WERI-Rb-1 (cell line): ENCODE measurements at places on chromosomes 13 and 19.

GRCh38 chr19:46373491-46374359 lies 26.8 kb downstream of the PPP5C start:
- DNase-seq = no peak

DNA sequence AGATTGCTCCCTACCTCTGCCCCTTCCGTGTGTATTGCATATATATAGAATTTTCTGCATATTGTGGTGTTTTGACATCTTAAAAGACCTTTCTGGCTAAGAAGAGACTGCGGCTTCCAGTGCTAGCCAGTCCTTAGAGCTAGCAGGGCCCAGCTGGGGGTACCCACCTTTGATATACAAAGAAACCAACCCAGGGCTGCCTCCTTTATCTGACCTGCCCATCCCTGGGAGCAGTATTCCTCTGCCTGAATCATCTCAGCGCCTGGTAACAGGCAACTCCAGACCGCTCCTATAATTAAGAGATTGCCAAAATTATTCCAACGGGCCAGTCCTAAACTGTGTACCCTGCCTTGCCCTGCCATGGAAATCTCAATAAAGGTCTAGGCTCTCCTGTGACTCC lies 186.3 kb upstream of the RNF113B start:
- no peak for DNase-seq

DNA sequence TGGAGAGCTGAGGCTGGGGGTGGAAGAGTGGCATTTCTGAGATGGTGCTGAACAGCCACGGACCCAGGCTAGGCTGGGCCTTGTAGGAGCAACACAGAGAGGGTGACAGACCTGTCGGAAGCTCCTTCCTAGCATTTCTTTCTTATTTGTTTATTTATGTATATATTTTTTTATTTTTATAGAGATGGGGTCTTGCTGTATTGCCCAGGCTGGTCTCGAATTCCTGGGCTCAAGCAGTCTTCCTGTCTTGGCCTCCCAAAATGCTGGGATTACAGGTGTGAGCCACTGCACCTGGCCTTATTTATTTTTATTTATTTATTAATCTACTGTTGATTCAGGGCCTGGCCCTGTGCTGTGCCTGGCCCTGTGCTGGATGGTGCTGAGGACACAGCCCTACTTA lies 6.5 kb downstream of the CIC start:
- DNase-seq = no peak

GRCh38 chr13:93956426-93956825 lies 523.1 kb downstream of the DCT start:
- no peak for DNase-seq

- peak; percentile 99 for DNase-seq
Observed at GRCh38 chr19:10292206-10292788, 2.5 kb downstream of the ICAM5 start.

DNA sequence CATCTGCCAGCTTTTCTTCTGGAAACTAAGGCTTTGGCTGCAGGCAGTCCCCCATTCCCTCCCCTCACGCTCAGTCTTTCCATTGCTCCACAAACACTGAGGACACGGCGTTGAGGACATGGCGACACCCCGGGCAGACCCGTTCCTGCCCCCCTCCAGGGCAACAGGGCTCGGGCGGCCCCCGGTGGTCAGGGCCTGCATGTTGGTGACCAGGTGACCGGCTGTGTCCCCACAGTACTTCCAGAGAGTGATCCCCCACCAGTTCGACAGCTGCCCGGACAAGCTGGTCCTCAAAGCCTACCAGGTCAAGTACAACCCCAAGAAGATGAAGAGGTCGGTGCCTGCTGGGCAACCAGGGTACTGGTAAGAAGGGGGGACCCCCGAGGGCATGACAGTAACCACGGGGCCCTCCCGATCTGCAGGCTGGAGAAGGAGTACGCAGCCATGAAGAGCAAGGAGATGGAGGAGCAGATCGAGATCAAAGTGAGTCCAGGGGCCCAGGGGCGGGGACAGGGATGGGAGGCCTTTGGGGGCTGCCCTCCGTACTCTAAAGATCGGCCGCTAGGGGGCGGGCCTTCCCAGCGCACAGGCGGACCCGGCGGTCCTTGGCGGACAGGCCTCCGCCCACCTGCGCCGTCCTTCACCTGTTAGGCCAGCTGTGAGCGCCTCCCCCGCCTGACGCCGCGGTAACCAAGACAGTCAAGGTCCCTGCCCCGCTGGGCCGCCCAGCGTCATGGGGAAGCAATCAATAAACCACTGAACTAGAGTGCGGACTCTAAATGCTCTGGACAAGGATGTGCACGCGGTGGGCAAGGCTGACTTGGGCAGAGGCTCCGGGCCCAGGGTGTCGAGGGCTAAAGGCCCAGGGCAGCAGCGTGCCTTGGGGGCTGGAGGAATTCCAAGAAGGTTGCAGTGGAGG lies 21.1 kb downstream of the PRR36 start:
- DNase-seq = peak; percentile 92
